ENCODE measurements at places on chromosomes 7 and 10.

- no peak for DNase-seq
These were observed 119.3 kb upstream of the ACBD5 start for GRCh38 chr10:27359792-27360355.

DNA sequence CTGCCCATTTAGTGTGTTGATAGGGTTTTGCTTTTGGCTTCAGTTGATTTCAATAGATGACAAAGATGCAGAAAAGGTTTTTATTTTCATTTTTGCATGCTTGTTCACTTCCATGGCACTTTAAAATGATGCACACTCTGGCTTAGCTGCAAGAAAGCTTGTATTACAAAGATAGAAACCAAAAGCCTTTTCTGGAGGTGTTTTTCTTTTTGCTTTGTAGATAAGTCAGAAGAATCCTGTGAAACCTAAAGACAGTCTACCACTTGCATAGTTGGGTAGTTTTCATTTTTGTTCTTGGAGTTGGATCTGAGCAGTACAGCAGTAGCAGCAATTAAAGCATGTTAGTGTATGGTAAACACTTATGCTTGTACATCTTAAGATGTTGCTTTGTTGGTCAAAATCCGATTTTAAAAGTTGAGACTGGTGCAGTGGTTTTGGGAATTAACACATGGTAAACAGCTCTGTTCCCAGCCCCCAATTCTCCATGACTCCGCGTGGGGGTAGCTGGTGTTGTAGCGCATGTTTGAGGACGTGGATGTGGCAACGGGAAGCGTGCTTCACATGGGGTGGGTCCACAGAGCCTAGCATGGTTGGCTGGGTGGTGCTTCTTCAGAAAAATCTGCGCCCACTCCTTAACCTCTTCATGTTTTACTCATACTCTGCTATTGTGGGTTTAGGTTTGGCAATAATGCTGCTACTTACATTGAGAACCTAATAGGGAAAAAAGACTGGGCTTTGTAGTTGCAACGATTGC is 19.8 kb downstream of the CCNY start:
- no peak for DNase-seq

GRCh38 chr7:70325509-70326101 is 727.3 kb downstream of the AUTS2 start:
- no peak for DNase-seq

DNA sequence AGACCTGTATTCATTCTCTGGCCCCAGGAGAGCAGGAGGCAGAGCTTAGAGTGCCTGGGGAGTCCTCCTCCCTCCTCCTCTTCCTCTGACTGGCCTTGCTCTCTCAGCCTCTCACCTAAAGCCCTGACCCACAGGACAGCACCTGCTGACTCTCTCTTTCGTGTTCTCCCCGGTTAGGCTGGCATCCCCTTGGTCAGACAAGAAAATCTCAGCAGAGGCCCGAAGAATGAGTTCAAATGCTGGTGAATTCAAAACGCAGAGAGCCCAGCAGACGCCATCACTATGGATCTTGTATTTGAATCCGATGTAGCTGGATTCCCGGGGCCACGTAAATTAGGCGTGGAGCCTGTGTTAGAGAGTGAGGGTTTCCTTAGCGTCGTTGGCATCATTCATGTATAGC is 255.3 kb downstream of the KLF6 start:
- no peak for DNase-seq

- no peak for DNase-seq
These were observed 83.0 kb downstream of the ZNF365 start for GRCh38 chr10:62457196-62457595.

- DNase-seq: no peak
These were observed 9.5 kb downstream of the DDC start for GRCh38 chr7:50555594-50556140.
